CD4-positive, alpha-beta T cell treated with Interleukin-15 for 1 hour (primary cell): ENCODE measurements at places on chromosomes 3 and 15.

- peak; percentile 63 for DNase-seq
These were observed 1.8 kb upstream of the SCN5A start for GRCh38 chr3:38651153-38651789.

GRCh38 chr3:23785097-23785645, 20.6 kb upstream of the UBE2E1 start:
- no peak for DNase-seq

GRCh38 chr3:15610082-15610759, 8.7 kb downstream of the BTD start:
- DNase-seq = peak; percentile 17

GRCh38 chr3:101381809-101382208, 61.4 kb upstream of the IMPG2 start:
- no peak for DNase-seq

GRCh38 chr3:45166321-45166879, 20.2 kb upstream of the CDCP1 start:
- DNase-seq = no peak

DNA sequence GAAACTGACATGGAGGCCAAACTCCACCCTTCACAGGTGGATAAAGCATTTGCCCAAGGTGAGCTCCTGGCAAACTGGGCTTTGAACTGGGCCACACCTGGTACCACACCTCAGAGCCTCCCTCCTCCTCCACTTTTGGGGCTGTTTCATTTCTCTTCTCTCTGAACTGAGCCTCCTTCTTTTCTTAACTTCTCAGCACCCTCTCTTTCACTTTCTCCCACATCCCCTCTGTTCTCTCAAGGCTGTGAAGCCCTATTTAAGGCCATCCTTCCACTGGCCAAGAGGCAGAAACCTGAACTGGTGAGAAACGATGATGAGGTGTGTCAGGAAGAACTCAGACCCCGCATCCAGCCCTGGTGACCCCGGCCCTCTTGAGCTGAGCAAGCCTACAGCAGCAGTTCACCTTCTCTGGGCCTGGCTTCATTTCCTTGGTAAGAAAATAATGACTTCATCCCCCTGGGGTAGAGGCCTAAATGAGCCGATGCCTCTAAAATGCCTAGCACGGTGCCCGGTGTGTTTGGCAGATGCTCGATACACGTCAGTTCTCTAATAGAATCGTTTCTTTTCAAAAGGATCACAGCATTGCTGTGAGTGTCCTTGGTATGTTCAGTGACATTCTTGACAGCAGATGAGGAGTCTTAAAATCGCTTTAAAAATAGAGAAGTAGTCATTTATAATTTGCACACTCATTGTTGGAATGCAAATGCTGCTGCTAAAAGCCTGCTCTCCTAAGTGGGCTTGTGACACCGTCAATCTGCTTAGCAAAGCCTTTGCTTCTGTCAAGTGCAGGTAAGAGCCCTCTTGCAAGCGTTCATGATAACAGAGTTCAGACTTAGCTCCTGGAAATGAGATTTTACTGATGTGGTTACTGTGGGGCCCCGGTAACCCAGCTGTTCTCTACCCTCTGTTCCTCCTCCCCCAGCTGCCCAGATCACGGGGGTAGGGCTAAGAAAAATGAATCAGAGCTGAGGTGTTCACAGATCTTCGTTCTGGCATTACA, 97.7 kb upstream of the ATP2B2 start:
- DNase-seq = peak; percentile 65

GRCh38 chr3:99909714-99910495, 92.2 kb downstream of the CMSS1 start:
- DNase-seq = no peak

DNA sequence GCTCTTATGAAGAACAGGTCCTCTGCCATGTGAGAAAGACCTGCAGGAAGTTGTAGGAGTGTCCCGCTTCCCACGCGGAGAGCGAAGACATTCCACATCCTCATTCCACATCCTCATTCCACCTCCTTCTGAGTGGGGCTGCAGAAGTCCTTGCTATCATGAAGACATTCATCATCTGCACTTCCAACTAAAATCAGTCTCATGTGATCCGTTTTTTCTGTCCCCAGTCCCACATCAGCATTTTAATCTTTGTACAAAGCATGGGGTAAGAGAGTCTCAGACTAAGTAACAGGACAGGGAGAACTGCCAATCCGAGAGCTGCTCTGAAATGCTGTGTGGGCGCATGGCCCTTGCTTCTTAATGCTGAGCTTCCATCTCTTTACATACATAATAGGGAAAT, 227.2 kb downstream of the RSRC1 start:
- DNase-seq = no peak

DNA sequence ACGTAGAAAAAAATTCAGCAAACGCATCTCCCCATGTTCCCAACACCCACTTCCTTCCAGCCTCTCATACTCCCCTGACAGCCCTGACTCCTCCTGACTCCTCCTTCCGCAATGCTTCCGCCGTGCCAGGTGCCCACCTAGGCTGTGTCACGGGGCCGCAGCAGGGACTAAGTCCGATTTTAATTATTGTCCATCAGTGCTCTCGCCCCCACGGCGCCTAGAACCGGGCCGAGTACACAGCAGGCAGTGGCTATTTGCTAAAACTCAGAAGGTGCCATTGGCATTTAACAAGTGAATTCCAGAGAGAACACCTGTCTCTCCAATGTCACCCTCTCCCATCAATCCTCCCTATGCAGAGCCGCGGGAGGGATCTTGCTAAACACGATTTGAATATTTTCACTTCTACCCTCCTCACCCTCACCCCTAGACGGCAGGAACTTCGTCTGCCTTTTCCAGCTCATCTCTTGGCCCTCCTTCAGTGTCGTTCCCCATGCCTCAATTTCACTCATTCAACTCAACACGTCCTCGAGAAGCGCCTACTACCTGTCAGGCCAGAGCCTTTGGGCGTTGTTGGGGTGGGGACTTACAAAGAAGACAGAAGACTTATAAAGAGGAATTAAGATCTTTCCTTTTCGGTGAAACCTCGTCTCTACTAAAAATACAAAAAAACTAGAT, 11.5 kb upstream of the SHF start:
- DNase-seq = peak; percentile 48

GRCh38 chr15:54618120-54618519, 578.6 kb downstream of the RSL24D1 start:
- no peak for DNase-seq

- no peak for DNase-seq
These were observed 11.4 kb downstream of the MSL2 start for GRCh38 chr3:136184703-136185102.

- DNase-seq = no peak
These were observed 109.8 kb downstream of the IGF2BP2 start for GRCh38 chr3:185715091-185715490.

DNA sequence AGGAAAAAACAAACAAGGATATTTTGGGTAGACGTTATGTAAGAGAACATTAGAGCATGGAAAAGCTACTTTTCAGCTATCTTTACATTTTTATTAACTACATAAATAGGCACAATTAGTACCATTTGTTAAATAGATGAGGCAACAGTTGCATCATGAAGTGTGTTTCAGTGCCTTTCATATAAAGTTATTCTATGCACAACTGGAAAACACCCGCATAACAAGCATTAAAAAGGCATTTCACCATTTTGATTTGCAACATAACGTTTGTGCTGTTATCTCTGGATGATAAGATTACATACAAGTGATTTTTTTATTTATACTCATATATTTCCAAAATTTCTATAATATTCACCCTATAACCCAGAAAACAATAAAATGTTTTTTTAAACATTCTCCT, 69.5 kb downstream of the CBLB start:
- no peak for DNase-seq

- no peak for DNase-seq
These were observed 20.4 kb downstream of the MAGI1 start for GRCh38 chr3:66018057-66019033.

DNA sequence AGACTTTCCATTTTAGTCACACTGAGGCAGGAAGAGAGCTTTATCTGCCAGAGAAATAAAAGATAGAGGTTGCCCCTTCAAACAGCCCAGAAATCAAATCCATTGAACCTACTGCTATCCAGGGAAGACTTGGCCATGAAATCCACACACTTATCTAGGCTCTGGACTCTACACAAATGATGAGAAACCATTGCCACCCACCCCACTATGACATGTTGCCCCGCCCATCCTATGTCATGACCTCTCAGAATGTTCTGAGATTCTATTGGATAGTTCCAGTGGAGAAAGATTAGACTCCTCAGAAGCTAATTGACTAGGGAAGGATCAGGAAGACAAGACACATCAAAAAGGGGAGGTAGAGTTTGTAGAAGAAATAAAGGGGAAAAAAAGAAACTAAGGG, at the start of gene TMCO5A:
TSS of gene TMCO5A (plus strand) at position 301 of the 400 bp plus-strand sequence. CDS start 1,684 bp downstream, outside the sequence.
- DNase-seq = no peak

DNA sequence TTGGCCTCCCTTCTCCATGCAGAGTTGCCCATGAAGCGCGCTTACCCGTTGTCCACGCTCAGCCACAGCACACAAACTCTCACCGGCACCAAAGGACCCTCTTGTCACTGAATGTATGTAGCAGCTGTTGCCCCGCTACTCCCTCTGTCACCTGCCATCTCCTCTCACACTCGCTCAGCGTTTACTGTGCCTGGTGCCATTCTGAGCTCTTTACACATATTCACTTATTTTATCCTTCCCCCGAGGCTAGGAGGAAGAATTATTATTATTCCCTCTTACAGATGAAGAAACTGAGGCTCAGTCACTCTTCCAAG, 41.7 kb upstream of the PRR23E start:
- no peak for DNase-seq

DNA sequence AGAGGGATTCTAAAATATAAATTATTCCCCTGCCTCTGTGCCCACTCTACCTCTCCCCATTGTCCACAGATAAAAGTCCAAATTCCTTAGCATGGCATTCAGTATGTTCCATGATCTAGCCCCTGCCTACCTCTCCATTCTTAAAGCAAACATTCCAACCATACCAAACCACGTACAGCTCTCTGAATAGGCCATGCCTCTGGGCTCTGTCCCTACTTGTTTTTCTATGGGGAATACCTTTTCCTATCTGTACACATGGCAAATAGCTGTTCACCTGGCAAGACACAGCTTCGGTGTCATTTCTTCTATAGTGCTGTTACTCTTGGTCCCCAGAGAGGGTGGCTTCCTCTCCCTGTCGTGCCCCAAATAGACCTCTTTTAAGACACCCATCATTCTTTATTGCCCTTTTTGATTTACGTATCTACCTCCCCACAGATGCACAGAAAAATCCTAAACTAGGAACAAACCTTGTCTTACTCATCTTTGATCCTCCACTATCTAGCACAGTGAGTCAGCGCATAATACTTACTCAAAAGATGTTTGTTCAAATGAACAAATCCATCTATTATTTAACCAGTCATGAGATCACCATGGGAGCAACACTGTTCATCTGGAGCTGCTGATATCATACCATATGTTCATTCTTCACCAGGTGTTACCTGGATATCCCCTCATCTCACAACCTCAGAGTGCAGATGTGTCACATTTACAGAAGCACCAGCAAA, 329.8 kb downstream of the THSD4 start:
- DNase-seq = no peak
